Endothelial cell of umbilical vein (primary cell): ENCODE measurements at places on chromosomes 5 and 9. TPM values are rescaled to one million over a fixed set of nuclear protein-coding genes. Genes with fewer than 3 reads are reported as not detected.

AHRR gene
- total RNA-seq: 3.1 and 5.1 TPM in 2 replicates

- no peak overlapping the region for H3K27ac ChIP-seq
- H3K4me1 ChIP-seq: no peaks in the 10 kb centered on the region
Observed at GRCh38 chr5:129022599-129022998, 57.3 kb downstream of the SLC27A6 start.

WNT8A gene
- not detected in 2 replicates for total RNA-seq

- H3K4me3 ChIP-seq: no peak overlapping the region
- H3K36me3 ChIP-seq: no peaks in the 10 kb centered on the region
- no peaks in the 10 kb centered on the region for H3K4me1 ChIP-seq
Observed at GRCh38 chr5:157926977-157927376, 68.0 kb upstream of the CLINT1 start.

GHR gene
- total RNA-seq: 0.27 and 0.39 TPM in 2 replicates

DNA sequence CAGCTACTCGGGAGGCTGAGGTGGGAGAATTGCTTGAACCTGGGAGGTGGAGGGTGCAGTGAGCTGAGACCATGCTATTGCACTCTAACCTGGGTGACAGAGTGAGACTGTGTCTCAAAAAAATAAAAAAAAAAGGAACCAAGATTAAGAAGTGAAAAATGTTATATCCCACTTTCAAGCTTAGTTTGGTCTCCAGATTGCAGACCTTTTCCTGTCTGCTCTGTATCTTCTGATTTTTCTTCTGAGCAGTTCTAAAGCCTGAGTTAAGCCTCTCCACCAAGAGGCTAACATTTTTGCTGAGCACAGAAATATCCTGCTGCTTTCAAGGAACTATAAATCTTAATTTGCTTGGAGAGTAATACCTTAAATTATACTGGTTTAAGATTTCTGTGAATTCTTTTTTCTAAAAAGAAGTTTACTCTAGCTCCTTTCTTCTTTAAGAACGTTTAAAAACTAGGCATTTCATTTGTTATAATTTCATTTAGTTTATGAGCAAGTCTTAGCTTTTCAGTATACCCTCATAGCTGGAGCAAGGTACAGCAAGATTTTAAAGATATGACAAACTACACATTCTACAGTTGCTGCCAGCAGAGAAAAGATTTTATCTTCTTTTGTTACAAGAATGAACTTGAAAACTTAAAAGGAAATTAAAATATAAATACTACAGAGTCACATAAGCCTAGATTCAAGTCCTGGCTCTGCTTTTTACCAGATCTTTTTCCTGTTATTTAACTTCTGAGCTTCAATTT is 55.0 kb downstream of the GARNL3 start:
- H3K27ac ChIP-seq: no peak overlapping the region
- H3K36me3 ChIP-seq: no peaks in the 10 kb centered on the region
- no peak overlapping the region for H3K4me3 ChIP-seq
- H3K4me1 ChIP-seq: peaks cover 3% of the 10 kb centered on the region

GRCh38 chr5:64341340-64341739 is 164.5 kb upstream of the RGS7BP start:
- H3K4me1 ChIP-seq: no peaks in the 10 kb centered on the region
- no peaks in the 10 kb centered on the region for H3K36me3 ChIP-seq
- H3K4me3 ChIP-seq: no peak overlapping the region
- DNase-seq: no peak

PAEP gene
- not detected in 2 replicates for total RNA-seq

GRCh38 chr9:13580131-13580530 is 300.6 kb upstream of the MPDZ start:
- H3K27me3 ChIP-seq: no peaks in the 10 kb centered on the region
- no peak for DNase-seq
- no peak overlapping the region for H3K4me3 ChIP-seq
- H3K4me1 ChIP-seq: peaks cover 18% of the 10 kb centered on the region

DNA sequence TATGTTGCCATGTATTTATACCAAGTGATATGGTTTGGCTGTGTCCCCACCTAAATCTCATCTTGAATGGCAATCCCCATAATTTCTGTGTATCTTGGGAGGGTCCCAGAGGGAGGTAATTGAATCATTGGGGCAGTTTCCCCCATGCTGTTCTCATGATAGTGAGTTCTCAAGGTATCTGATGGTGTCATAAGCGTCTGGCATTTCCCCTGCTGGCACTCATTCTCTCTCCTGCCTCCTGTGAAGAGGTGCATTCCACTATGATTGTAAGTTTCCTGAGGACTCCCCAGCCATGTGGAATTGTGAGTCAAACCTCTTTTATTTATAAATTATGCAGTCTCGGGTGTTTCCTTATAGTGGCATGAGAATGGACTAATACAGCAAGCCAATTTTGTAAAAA is 140.8 kb upstream of the ADAMTSL1 start:
- H3K27me3 ChIP-seq: no peaks in the 10 kb centered on the region
- peak overlapping the region; percentile 85 for H3K27ac ChIP-seq
- peaks cover 40% of the 10 kb centered on the region for H3K4me1 ChIP-seq

GRCh38 chr5:179763215-179763945 is 30.4 kb upstream of the LTC4S start:
- no peak overlapping the region for H3K27ac ChIP-seq
- H3K36me3 ChIP-seq: no peaks in the 10 kb centered on the region

WDR31 gene
- 0.62 and 1.00 TPM in 2 replicates for total RNA-seq

MARCOL gene
- total RNA-seq: not detected in 2 replicates

MSX2 gene
- not detected in 2 replicates for total RNA-seq

GRCh38 chr5:163506095-163506457 is 657 bp downstream of the MAT2B start:
- H3K4me1 ChIP-seq: peaks cover 37% of the 10 kb centered on the region
- peak overlapping the region; percentile 70 for H3K27ac ChIP-seq
- peak overlapping the region; percentile 98 for H3K4me3 ChIP-seq
- H3K36me3 ChIP-seq: no peaks in the 10 kb centered on the region

FBXO38 gene
- total RNA-seq: 52.9 and 65.6 TPM in 2 replicates

DNA sequence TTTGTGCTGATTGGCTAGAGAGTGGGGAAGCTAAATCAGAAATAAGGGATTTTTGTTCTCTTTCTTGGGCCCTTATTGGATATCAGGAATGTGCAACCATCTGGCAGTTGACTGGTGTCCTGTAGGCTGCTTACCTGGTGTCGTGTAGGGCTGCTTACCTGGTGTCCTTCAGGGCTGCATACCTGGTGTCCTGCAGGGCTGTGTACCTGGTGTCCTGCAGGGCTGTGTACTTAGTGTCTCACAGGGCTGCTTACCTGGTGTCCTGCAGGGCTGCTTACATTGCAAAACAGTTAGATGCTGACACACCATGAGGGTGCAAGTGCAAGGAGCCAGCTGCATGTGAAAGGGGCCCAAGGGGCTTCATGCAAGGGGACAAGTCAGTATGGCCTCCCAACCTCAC is 249.3 kb downstream of the ICE1 start:
- DNase-seq: no peak
- no peak overlapping the region for H3K4me3 ChIP-seq
- no peak overlapping the region for H3K27ac ChIP-seq
- H3K27me3 ChIP-seq: no peaks in the 10 kb centered on the region

DNA sequence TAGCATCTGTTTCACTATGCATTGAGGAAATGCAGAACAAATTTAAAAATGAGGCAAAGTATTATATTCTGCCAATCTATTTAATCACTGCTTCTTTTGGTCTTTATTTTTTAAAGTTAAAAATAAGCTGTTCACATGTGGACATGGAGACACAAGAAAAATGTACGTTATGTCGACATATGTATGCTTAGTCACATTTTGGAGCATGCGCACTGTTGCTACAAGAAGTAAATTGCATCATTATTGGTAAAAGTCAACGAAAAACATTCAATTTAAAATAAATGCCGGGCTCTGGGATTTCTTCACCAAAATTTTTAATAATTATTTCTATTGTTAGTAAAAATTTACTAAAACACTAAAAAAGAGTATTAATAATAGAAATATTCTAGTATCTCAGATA is 876.3 kb upstream of the CTNND2 start:
- no peaks in the 10 kb centered on the region for H3K4me1 ChIP-seq
- no peak for DNase-seq
- H3K4me3 ChIP-seq: no peak overlapping the region

DNA sequence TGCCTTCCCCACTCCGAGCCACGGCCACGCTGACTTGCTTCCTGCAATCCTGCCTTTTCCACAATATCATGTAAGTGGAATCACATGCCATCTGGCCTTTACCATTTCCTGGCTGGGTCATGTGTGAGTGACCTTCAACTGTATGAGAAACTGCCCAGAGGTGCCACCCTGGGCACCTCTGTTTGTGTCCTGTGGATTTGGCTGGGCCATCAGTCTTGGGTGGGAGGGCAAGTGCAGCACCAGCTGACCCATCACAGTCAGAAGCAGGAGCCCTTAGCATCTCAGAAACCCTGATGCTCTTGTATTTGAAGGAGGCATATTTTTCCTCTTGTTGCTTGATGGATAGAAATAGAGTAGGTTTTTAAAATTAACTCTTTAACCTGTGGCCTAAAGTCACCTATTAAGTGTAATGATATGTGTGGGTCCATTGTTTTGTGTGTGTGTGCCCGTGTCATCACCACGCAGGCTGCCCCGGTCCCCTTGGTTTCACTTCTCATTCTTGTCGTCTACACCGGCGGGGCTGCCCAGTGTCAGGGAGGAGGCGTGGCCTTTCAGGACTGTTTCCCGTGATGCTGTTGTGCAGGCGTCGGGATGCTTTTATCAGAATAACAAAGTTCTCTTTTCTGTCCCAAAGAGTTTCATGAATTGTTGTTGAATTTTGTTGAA is 52.1 kb upstream of the CACNA1B start:
- no peaks in the 10 kb centered on the region for H3K4me1 ChIP-seq
- no peak for DNase-seq
- H3K4me3 ChIP-seq: no peak overlapping the region
- H3K27ac ChIP-seq: no peak overlapping the region
- peaks cover 21% of the 10 kb centered on the region for H3K36me3 ChIP-seq

- no peaks in the 10 kb centered on the region for H3K36me3 ChIP-seq
- no peak for DNase-seq
- no peak overlapping the region for H3K4me3 ChIP-seq
- no peak overlapping the region for H3K27ac ChIP-seq
- no peaks in the 10 kb centered on the region for H3K4me1 ChIP-seq
Observed at GRCh38 chr5:180472269-180472668, 21.9 kb upstream of the CNOT6 start.

GRM6 gene
- not detected in 2 replicates for total RNA-seq

GRCh38 chr9:122075135-122076030 is 17.7 kb downstream of the TTLL11 start:
- no peak overlapping the region for H3K27ac ChIP-seq
- no peak for DNase-seq
- H3K4me3 ChIP-seq: no peak overlapping the region
- no peaks in the 10 kb centered on the region for H3K27me3 ChIP-seq
- no peaks in the 10 kb centered on the region for H3K36me3 ChIP-seq
- no peaks in the 10 kb centered on the region for H3K4me1 ChIP-seq

GRCh38 chr9:133640580-133641395 is 4.6 kb downstream of the DBH start:
- H3K4me1 ChIP-seq: no peaks in the 10 kb centered on the region
- H3K4me3 ChIP-seq: no peak overlapping the region
- no peaks in the 10 kb centered on the region for H3K27me3 ChIP-seq
- no peak for DNase-seq
- H3K36me3 ChIP-seq: no peaks in the 10 kb centered on the region
- no peak overlapping the region for H3K27ac ChIP-seq

EXOSC2 gene
- total RNA-seq: 44.4 and 46.4 TPM in 2 replicates

GRCh38 chr5:154276973-154277331 is 86.4 kb downstream of the GALNT10 start:
- no peak for DNase-seq
- H3K4me3 ChIP-seq: no peak overlapping the region
- H3K36me3 ChIP-seq: no peaks in the 10 kb centered on the region
- no peaks in the 10 kb centered on the region for H3K4me1 ChIP-seq

- H3K36me3 ChIP-seq: no peaks in the 10 kb centered on the region
- no peak overlapping the region for H3K27ac ChIP-seq
- DNase-seq: no peak
- H3K4me3 ChIP-seq: no peak overlapping the region
Observed at GRCh38 chr5:137091472-137091871, 407.7 kb downstream of the SPOCK1 start.

FRRS1L gene
- 0.05 TPM in 1 of 2 replicates, not detected in the other for total RNA-seq

PCDHGB2 gene
- total RNA-seq: 1.9 and 2.9 TPM in 2 replicates

- H3K36me3 ChIP-seq: no peaks in the 10 kb centered on the region
- peak overlapping the region; percentile 55 for H3K4me3 ChIP-seq
- no peaks in the 10 kb centered on the region for H3K27me3 ChIP-seq
- DNase-seq: peak; percentile 65
- peak overlapping the region; percentile 80 for H3K27ac ChIP-seq
- peaks cover 19% of the 10 kb centered on the region for H3K4me1 ChIP-seq
Observed at GRCh38 chr5:100902440-100903038, 543 bp downstream of the ST8SIA4 start.

DNA sequence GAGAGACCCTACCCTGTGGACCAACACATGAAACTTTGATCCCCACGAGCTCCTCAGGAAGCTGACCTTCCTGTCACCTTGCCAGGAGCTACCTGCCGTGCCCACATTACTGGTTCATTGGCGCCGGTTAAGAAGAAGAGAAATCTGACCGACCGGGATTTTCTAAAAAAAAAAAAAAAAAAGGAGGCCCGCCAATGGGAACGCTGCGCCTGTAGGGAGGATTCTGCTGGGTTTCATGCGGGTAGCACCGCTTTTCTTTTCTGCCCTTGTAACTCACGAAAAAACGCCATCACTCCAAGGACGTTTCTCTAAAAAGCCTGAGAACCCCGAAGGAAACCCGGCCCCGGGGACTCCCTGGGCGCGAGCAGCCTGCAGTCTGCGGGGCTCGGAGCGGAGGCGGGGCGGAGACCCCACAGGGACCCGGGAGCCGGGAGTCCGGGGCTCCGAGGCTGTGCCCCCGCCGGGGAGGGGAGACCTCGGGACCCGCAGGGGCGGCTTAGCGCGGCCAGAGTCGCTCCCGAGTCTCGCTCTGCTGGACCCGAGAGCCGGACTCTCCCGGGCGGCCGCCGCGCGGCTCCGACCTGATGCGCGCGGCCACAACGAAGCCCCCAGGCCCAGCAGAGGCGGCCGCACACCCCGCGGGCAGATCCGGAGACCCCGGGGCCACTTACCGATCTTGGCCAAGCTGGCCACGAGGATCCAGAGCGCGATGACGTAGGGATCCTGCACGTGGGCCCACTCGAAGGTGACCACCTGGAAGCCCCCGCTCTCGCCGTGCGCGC is 617 bp downstream of the SLC9A3 start:
- no peak overlapping the region for H3K4me3 ChIP-seq
- DNase-seq: no peak
- no peak overlapping the region for H3K27ac ChIP-seq
- H3K4me1 ChIP-seq: no peaks in the 10 kb centered on the region
- H3K27me3 ChIP-seq: peaks cover 54% of the 10 kb centered on the region
- H3K36me3 ChIP-seq: no peaks in the 10 kb centered on the region
